H7 (cell line): ENCODE measurements at places on chromosomes 7 and 10.

DNA sequence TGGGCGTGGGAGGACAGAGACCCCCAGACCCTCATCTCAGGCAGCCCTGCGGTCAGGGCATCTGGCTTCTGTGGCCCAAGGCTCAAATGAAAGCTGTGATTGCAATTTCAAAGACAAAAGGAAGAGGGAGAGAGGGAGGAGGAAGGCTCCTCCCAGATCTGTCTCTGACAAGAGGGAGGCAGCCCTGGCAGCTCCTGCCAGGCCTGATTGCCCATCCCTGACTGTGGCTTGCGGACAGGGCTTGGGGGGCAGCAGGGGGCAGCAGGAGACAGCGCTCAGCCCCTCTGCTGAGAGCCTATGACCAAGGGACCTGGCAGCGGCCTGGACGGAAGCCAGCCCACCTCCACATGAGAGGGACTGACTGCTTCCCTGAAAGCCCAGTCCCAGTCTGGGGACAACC is 91.8 kb downstream of the PTPRN2 start:
- peak; percentile 91 for DNase-seq

DNA sequence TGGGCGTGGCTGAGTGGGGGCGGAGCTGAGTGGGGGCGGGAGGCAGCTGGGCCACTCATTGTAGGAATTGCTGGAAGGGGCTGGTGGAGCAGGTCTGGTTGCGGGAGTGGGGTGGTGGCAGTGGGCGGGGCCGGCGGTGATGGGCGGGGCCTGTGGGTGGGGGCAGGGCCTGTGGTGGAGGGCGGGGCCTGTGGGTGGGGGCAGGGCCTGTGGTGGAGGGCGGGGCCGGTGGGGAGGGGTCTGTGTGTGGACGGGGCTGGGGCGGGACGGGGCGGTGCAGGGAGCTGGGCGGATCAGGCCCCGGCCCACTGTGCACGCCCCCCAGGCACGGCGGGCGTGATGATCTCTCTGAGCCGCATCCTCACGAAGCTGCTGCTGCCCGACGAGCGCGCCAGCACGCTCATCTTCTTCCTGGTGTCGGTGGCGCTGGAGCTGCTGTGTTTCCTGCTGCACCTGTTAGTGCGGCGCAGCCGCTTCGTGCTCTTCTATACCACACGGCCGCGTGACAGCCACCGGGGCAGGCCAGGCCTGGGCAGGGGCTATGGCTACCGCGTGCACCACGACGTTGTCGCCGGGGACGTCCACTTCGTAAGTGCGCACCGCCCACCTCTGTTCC is 14.0 kb downstream of the SLC29A4 start:
- peak; percentile 100 for DNase-seq

DNA sequence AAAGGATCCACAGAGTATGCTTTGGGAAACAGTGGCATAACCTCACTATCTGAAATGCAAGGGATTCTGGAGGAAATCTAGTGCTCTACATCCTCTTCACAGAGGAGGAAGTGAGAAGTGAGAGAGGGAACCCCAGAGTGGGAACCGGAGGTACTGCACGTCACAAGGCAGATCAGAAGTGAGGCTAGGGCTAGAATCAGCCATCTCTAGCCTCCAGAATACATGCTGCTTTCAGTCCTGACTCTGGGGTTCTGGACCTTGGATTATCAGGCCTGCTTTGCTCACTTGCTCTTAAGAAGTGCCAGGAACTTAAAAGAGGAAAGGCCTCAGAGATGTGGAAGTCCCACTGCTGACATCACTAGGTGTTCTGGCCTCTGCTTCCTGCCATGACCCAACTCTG is 25.7 kb downstream of the ZNF503 start:
- DNase-seq, result no peak

GRCh38 chr7:141362580-141363435 is 188.4 kb upstream of the AGK start:
- no peak for DNase-seq

DNA sequence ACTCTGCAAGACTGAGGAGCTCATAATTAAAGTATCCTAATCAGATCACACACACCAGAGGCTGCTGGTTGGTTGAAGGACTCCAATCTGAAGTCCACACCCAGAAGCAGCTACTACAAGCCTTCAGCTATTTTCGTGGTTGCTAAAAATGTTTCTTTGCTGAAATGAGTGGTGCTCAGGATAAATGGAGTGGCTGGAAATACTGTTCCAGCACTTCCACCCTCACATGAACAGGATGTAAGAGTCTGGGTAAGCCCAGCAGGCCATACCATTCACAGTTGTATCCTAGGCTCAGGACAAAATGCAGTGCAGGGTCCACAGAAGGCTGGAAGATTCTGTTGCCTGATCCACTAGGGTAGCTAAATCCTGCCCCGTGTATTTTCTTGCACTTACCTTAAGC is 34.1 kb downstream of the AFAP1L2 start:
- no peak for DNase-seq
